ENCODE measurements at places on chromosomes 5 and 9. TPM values are rescaled to one million over a fixed set of nuclear protein-coding genes. Genes with fewer than 3 reads are reported as not detected.
A peak's percentile ranks its signal among the peaks of the same experiment; 100 is the strongest.

- DNase-seq = no peak
These were observed 1.3 kb upstream of the SH3PXD2B start for GRCh38 chr5:172455511-172456061.

GRCh38 chr5:7218141-7218540, 177.8 kb upstream of the ADCY2 start:
- DNase-seq = no peak

DNA sequence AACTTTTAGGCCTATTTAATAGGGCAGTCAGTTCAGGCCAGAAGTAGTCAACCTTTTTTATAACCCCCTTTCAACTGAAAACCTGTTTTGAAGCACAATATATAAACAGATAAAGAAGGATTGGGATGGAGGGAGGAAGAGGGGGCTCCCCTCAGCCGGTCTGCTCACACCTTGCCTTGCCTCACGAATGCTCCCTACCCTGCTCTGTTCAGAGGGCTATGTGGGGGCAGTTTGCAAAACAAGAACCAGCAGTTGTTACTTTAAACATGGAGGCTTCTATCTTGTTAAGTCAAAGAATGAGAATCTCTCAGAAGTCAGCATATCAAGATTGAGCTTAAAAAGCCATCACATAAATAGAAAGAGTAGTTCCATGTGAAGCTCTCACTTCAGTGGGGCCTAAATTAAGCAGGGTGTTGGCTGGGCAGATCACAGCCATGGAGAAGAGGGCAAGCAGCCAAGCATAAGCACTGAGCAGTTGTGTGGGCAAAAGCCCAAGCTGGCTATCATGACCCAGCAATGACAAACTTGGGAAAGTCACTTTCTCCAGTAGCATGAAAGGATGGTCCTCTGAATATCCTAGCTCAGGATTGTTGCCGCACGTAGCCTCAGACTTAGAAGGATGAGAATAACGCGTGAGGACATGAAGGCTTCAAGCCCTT, 70.6 kb downstream of the ALDH1A1 start:
- no peak for DNase-seq

DNA sequence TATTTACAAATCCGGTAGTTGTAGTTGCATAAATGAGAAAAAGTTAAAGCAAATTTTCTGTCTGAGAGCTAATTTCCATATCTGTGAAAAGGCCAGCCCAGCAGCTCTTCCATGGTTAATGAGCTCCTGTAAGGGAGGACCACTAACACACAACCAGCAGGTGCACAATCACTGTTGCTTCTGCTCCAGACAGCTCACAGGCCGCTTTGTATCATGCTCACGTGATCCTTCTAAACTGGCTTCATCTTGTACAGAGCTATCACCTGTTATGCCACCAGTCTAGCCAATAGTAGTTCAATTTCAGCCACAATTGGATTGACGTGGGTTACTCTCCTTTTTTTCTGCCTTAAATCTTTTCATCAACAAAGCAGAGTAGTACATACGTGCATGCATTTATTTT, 38.3 kb upstream of the FBXL17 start:
- no peak for DNase-seq

GRCh38 chr9:33677961-33678360, 117.4 kb upstream of the PRSS3 start:
- no peak for DNase-seq

DNA sequence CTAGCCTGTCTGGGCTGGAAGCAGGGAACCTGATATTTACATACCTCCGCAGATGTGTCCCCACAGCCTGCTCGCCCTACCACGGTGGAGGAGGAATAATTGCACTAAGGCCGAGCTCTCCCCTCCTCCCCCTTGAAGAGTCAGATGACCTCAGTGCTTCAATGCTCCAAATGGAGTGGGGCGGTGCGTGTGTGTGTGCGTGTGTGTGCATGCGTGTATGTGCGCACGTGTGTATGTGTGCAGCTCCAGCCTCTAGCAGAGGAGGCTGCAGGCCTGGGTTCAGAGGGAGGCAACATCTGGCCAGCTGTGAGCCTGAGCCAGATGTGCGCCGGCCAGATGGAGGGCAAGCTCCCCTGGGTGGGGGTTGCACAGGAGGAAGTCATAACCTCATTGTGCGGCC, 90.5 kb downstream of the NRG2 start:
- no peak for DNase-seq

GRCh38 chr9:135804581-135805421, 102.5 kb downstream of the CAMSAP1 start:
- no peak for DNase-seq

DNA sequence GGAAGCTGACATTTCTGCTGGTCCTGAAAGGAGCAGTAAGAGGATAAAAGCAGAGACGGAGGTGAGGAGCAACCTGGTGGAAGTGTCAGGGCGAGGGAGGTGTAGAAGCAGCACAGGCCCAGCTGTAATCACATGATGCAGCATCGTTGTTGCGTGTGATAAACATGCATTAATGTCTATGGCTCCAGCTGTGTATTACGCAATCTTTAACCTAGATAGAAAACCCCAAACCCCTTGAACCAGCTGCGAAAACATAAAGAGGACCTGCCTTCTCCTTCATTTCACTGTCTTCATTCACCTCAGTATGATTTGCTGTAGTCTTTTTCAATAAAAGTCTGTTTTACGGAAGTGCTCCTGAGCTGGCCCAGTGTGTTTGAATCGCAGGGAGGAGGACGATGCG, 162.9 kb downstream of the NTRK2 start:
- DNase-seq = no peak

DNA sequence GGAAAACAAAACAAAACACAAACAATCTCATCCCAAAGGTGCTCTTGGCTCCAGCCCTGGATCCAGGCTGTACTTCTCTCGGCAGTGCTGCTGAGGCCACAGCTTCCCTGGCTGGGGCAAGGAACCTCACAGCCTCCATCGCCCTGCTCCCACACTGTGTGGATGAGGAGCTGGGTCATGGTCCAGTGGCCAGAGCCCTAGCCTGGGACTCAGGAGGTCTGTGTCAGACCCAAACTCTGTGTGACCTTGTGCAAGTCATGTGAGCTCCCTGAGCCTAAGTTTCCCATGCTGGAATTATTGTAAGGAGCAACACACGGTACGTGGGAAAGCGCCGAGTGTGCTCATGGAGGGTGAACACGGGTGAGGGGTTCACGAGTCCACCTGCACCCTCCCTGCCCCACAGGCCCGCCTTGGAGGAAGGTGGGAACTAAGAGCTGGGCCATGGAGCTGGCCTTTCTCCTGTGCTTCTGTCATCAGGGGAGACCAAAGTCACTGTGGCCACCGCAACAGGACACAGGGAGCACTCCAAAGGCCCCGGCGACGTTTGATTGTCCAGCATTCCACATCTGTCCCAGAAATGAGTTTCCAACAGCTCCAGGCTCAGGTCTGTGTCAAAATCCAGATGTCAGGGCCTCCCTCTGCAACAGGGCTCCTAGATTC, 26.2 kb upstream of the SMU1 start:
- no peak for DNase-seq

DNA sequence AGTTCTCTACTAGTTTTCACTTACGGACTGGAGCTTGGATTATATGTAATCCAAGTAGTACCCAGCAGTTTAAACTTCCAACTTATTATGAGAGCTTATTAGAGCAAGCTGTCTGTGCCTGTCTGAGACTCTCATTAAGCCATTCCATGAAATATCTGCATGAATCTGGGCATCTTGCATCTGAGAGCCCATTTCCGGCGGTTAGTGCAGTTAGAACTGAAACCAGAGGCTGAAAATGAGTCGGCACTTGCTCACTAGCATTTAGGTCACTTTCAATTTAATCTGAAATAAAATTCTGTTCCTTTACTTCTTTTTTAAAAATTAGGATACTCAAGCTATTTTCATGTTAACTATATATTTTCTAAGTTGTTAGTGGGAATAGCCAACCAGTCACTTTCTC, 102.2 kb downstream of the MEGF10 start:
- DNase-seq = no peak

DNA sequence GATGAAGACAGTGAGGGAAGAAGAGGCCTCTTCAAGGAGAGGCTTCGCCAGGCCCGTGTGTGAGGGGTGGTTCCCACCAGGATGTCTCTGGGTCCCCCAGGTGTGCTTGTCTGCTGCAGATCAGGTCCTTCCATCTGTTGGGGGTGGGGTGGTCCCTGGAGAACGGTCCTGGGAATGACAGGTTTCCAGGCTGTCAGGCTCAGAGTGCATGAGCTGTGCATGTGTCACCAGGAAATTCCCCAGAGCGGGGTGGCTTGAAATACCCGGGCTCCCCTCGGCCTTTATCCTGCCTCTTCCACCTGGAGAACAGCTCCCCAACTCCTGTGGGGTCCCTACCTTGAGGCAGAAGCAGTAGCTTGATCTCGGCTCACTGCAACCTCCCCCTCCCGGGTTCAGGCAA, 118.8 kb downstream of the GAPVD1 start:
- DNase-seq = no peak

DNA sequence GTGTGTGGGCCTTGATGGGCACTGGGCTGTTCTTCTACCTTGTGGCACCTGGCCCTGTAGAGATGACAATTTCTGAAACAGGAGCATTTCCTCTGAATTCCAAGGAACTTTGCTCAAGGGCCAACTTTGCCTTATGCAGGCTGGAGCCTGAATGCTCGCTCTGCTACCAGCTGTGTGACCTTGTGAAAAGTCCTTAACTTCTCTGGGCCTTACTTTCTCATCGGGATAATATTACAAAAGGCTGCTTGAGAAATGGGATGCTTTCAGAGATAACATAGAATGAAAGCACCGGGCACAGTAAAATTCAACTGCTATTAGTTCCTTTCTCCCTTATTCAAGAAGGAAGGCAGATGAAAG, 58.8 kb downstream of the GADD45G start:
- no peak for DNase-seq

- DNase-seq = no peak
These were observed 52.1 kb upstream of the RGMB start for GRCh38 chr5:98721231-98721928.

- no peak for DNase-seq
These were observed 54.9 kb downstream of the PSAT1 start for GRCh38 chr9:78351816-78352215.

GRCh38 chr9:79989079-79989478, 417.3 kb downstream of the TLE4 start:
- peak; percentile 14 for DNase-seq

DNA sequence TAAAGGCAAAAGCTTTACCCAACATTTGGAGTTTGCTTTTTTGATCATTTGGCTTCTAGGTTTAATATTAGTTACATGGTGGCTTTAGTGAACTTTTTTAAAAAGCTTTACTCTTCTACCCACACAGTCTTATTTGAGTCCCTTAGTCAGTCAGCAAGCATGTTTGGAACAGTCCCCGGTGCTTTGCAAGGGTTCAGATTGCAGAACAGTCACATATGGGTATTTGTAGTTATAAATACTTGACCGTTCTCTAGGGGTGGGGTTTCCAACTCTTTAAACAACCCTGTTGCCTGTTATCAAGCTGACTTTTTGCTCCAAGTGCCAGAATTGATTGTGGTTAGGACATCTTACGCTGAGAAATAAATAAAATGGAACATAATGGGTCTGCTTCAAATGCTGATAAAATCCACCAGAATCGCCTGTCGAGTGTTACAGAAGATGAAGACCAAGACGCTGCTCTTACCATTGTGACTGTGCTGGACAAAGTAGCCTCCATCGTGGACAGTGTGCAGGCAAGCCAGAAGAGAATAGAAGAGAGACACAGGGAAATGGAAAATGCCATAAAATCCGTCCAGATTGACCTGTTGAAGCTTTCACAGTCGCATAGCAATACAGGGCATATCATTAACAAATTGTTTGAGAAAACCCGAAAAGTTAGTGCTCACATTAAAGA, at the start of gene CAVIN4:
Gene CAVIN4, plus strand, starts transcription at position 304 of the 673 bp plus-strand sequence. Its CDS starts 65 bp downstream, at position 369.
- DNase-seq = no peak

FREM1 gene
- not detected for total RNA-seq

ZBED3 gene
- 12.3 TPM for total RNA-seq

MOB3B gene
- total RNA-seq = 10.8 TPM

ELL2 gene
- 57.7 TPM for total RNA-seq

AFF4 gene
- total RNA-seq = 102 TPM

PCDHGB7 gene
- total RNA-seq = 9.8 TPM

SOHLH1 gene
- not detected for total RNA-seq

DMGDH gene
- 1.3 TPM for total RNA-seq

RMI1 gene
- total RNA-seq = 13.4 TPM

PCAT7 gene
- total RNA-seq = 2.0 TPM

MIGA2 gene
- 21.2 TPM for total RNA-seq

FBP2 gene
- total RNA-seq = not detected

WNT8A gene
- not detected for total RNA-seq

Data from Calu3 (cell line).